ENCODE measurements at places on chromosomes 4 and X.

GRCh38 chr4:161538941-161539340 is 624.9 kb downstream of the FSTL5 start:
- no peak for DNase-seq

GRCh38 chrX:129945131-129945530 is 37.3 kb upstream of the BCORL1 start:
- DNase-seq: no peak

DNA sequence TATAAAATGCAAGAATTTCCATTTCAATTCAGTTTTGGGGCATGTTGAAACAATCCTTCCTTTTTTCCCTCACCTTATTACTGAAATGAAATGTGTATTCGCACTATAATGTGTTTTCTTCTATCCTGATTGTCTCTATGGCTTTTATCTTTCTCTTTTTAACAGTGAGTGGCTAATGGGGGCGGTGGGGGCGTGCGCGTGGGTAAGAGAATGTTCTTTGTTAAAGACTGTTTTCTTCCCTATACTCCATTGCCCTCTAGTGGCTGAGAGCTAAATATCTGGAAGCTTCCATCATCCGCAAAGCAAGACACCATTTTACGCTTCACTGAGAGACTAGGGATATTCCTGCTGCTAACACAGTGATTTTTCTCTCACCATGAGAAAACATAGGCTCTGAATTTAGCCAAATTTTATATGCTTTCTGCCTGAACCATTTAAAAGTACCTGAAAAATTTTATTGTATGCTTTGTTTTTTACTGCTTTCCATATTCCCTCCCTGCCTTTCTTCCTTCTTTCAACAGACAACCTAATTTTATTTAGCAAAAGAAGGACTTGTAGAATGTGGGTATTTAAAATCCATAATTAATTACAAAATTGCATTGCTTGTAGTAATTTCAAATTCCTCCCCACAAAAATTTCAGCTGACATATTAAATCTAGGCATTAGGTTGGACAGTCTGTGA is 194.0 kb downstream of the GASK1B start:
- DNase-seq: no peak

DNA sequence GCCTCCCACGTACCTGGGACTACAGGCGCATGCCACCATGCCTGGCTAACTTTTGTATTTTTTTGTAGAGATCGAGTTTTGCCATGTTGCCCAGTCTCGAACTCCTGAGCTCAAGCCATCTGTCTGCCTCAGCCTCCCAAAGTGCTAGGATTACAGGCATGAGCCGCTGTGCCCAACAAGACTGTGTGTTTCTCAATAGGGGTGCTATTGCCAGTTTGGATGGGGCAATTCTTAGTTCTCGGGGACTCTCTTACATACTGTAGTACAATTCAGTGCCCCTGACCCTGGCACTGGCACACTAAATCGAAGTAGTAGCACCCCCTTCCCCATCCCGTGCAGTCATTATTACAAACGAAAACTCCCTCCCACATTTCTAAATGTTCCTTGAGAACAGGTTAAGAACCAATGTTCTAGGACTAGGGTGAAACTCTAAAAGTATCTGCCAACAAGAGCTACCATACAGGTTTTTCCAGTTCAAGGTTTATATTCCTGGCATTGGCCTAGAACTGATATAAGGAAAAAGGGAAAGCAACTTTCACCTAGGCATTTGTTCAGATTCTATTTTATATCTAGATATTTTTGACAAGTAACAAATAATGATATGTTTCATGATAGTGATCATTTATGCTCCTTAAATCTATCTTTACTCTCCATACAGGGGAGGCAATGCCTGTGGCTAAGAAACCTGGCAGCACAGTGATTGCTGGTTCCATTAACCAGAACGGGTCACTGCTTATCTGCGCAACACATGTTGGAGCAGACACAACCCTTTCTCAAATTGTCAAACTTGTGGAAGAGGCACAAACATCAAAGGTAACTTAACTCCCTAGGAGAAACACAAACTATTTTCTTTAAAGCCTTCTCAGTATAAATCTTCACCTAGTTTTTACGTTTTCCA is 50.4 kb upstream of the PGAM4 start:
- DNase-seq: no peak

GRCh38 chr4:21795091-21795490 is 153.5 kb downstream of the KCNIP4 start:
- DNase-seq: no peak

DNA sequence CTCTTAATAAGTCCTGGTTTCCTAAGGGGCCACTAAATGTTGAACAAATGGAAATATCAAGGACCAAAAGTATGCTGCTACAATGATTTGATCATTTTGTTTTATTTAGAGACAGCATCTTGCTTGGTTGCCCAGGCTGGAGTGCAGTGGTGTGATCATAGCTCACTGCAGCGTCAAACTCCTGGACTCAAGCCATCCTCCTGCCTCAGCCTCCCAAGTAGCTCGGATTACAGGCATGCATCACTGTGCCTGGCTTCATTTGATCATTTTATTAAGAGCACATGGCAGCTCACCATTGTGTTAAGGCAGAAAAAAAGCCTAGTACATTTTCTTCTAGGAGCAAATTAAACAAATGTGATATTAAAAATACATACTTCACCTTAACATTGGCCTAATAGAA is 52.7 kb downstream of the DCLK2 start:
- DNase-seq: no peak

GRCh38 chr4:47510506-47511143 is 25.6 kb downstream of the ATP10D start:
- no peak for DNase-seq

- no peak for DNase-seq
Observed at GRCh38 chr4:135365065-135365464, 1163.5 kb upstream of the PABPC4L start.

GRCh38 chr4:183729069-183729406 is 69.9 kb downstream of the TRAPPC11 start:
- DNase-seq: no peak

GRCh38 chr4:145887241-145887991 is 51.2 kb downstream of the ZNF827 start:
- no peak for DNase-seq

- DNase-seq: no peak
Observed at GRCh38 chr4:141387299-141387698, 166.6 kb downstream of the ZNF330 start.

- DNase-seq: no peak
Observed at GRCh38 chr4:145736241-145736831, 56.4 kb downstream of the C4orf51 start.

DNA sequence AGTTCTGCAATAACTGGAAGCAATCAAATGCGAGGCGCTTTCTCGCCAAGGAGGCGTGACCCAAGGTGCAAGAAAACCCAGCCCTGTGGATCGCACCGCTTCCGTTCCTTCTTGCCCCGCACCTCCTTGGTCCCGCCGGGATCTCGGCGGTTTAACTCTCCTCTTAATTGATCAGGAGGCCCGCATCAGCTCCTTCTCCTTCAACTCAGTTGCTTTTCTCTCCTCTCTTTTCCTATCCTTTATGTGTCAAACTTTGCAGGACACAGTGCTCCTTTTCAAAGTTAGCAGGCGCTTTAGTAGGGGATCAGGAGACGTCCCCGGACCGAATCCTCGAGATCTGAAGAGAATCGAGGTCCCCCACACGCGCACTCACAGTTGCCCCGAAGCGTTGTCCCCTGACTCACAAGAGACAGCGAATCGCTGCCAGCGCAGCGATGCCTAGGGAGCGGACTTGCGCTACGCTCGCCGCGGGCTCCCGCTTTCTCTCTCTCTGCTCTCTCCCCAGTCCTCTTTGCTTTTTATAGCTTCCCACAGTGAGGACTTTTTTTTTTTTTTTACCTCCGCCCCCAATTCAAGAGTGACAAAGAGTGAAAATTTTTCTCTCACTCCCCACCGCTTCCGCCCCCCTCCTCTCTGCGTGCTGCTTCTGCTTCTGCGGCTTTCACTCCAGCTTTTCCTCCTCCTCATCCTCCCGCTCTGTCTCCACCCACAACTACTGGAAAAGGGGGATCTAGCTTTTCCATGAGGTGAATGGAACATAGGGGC is at the start of gene DKK2:
DKK2 (minus strand) TSS at position 495 of the 765 bp plus-strand sequence. CDS start 722 bp downstream, outside the sequence.
- no peak for DNase-seq

- DNase-seq: no peak
Observed at GRCh38 chr4:112517067-112517634, 1.2 kb upstream of the NEUROG2 start.

DNA sequence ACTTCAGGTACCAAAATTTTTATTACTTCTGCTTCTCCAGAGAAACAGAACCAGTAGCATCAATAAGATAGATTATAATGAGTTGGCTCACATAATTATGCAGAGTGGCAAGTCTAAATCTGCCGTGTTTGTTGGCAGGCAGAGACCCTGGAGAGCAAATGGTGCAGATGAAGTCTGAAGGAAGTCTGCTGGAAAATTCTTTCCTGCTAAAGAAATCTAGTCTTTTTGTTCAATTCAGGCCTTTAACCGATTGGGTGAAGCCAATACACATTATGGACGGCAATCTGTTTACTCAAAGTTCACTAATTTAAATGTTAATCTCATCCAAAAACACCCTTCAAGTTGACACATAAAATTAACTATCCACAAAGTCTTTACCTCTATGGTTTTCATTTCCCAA is 156.0 kb downstream of the TBX22 start:
- DNase-seq: no peak

- no peak for DNase-seq
Observed at GRCh38 chrX:111868726-111869638, 7.0 kb upstream of the TRPC5OS start.
